Stimulated activated CD8-positive, alpha-beta memory T cell treated with anti-CD3 and anti-CD28 coated beads, Interleukin-4, amount 100 ng/mL, for 1 hour (primary cell): ENCODE measurements at places on chromosomes 6 and 20.

DNA sequence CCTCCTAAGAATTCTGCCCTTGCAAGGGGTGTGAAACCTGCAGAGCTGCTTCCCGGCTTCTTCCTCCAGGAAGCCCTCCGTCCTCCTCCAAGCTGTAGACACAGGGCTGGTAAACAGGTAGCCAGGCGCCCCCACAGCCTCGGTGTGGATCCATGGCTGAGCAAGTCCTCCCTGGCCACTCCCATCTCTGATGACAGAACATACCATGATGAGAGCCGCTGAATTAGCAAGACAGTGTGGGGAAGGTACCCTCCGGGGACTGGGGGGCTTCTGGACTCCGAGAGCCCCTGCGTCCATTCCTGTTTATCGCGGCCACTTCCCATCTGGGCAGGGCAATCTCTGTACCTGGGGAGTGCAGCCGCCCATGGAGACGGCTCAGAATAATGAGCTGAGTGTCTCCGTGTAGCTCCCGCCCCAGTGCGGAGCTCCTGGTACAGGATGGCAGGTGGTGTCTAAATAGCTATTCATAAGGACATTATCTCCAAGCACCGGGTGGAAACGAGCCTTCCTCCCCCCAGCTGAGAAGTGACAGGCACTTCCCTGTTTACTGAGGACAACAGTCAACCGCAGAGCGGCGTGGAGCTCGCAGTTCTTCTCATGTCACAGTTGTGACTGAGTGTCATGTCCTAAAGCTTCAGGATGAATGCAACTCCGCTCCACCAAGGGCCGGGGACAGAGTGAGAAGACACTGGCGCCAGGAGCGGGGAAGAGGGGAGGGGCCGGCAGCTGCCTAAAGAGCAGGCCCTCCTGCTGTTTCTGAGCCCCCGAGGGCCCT, 22.7 kb upstream of the NTSR1 start:
- no peak for DNase-seq

DNA sequence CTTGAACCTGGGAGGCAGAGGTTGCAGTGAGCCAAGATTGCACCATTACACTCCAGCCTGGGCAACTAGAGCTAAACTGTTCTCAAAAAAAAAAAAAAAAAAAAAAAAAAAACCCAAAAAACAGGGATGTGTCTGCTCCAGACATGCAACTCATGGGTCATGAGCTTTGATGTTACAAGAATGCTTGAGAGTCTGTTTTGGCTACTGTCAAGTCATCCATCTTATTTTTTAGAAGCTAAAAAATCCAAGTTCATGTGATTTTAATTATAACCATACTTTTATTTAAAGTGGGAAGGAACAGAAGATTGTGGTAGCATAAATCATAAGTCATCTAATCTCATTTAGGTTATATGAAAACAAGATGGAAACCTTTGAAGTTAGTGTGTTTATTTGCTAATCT, 120.6 kb downstream of the PDE7B start:
- no peak for DNase-seq

- no peak for DNase-seq
Measured at GRCh38 chr20:39885975-39886649, 802.9 kb downstream of the MAFB start.

- no peak for DNase-seq
Measured at GRCh38 chr6:150535151-150535804, 64.4 kb upstream of the PLEKHG1 start.

GRCh38 chr6:140966676-140967075, 1166.0 kb upstream of the GJE1 start:
- DNase-seq, result no peak

- DNase-seq, result no peak
Measured at GRCh38 chr6:35190306-35190705, 23.4 kb upstream of the SCUBE3 start.

DNA sequence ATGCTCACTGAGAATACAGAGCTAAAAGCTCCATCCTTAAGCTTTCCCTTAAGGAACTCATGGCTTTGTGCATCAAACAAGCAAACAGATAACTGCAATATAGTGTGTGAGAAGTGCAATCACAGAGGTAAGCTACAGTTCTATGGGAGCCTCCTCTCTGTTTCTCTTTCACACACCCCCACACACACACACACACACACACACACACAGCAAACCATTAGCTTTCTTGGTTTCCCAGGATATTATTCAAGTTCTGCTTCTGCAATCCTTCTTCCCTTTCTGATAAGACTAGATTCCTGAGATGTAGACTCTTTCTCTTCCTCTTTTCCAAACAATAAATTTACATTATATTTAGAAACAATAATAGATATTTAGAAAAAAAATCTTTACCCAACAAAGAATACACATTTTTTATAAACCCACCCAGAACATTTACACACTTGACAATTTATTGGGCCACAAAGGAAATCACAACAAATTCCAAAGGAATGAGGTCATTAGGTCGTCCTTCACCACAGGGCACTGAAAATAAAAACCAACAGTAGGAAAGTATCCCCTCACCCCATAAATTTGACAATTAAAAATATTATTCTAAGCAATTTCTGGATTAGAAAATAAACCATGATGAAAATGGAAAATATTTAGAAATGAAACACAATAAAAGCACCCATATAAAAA, 9.3 kb upstream of the GFOD1 start:
- DNase-seq, result no peak

DNA sequence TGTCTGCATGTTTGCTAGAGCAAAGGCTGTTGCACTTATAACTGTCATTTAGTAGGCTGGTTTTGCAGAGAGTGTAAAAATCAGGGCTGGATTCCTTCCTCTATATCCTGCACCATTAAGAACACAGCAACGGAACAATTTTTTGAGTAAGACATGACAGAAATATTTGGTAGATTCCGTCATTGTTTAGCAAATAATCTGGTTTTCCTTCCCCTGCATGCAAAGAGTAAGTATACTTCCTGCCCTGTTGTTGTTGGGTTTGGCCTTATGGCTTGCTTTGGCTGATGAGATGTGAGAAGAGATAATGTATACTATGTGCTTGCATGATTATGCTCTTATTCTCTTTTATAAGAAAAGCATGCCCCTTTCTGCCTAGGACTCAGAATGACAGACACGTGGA, 23.8 kb downstream of the MANEA start:
- DNase-seq, result no peak
